CD14-positive monocyte (primary cell): ENCODE measurements at places on chromosomes 5 and 9. TPM values are rescaled to one million over a fixed set of nuclear protein-coding genes. Genes with fewer than 3 reads are reported as not detected.

DNA sequence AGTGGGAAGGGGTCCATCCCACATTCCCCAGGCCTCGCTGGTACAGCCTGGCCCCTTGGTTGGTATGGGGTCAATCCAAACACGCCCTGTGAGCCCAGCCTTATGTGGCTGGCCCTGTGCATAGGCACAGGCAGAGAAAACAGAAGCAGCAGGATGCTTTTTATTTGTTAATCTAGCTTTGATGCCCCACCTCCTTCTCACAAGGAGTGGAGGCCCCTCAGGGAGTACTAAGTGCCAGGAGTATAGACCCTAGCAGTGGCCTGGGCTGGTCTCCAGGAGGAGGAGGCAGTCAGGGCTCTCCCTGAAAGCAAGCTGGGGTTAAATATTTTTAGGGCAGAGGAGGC is 14.6 kb upstream of the TCF7 start:
- DNase-seq: no peak

Gene ZNF454
- polyA plus RNA-seq: not detected

Gene GRM6
- not detected for polyA plus RNA-seq

Gene COL15A1
- 0.03 TPM in 1 of 2 replicates, not detected in the other for polyA plus RNA-seq
